CD4-positive, alpha-beta T cell treated with Interleukin-4 for 4 hours (primary cell): ENCODE measurements at places on chromosomes 5 and 9.

GRCh38 chr5:179795863-179796833 lies 2.4 kb downstream of the LTC4S start:
- peak; percentile 59 for DNase-seq

- no peak for DNase-seq
These were observed 1068.3 kb upstream of the EDIL3 start for GRCh38 chr5:85453026-85453349.

GRCh38 chr5:86118542-86118941 lies 499.2 kb upstream of the COX7C start:
- DNase-seq = no peak

DNA sequence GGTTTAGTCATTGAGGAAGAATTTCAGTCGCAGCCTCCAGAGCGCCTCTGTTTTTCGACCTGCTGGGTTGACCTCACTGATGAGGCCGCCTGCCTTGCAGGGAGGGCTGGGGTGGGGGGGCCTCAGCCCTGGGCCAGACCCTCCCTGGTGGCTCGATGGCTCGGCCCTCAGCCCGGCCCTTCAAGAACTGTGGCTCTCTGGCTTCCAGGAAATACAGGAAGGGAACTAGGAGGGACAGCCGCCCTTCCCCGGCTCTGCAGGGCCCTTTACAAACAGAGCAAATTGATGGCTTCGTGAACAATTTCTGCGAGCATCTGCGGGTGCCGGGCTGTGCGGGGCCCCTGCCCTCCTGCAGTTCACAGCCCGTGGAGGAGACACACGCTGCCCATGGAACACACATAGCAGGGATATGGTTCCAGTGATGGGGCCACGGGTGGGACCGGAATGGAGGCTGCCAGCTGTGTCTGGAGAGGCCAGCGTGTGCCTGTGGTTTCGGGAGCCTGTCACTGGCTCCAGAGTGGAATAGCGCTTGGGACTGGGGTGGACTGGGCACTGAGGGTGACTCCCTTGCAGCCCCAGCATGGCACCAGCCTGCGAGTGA lies 39.6 kb downstream of the COL5A1 start:
- DNase-seq = no peak

DNA sequence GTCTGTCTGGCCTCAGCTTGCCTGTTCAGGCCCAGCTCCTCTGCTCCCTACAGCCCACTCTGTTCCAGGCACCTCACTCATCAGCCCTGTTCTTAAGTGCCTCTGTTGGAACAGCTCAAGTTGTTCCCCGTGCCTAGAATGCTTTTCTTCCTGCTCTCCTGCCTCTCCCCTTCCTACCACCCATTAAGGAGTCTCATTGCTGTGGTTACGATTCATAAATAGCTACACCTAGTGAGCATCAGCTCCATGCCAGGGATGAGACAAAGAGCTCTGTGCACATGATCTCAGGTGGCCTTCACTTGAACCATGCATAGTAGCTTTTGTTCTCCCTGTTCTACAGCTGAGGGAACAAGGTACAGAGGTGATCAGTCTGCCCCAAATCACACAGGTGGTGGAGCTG lies 54.3 kb downstream of the PSD2 start:
- no peak for DNase-seq

DNA sequence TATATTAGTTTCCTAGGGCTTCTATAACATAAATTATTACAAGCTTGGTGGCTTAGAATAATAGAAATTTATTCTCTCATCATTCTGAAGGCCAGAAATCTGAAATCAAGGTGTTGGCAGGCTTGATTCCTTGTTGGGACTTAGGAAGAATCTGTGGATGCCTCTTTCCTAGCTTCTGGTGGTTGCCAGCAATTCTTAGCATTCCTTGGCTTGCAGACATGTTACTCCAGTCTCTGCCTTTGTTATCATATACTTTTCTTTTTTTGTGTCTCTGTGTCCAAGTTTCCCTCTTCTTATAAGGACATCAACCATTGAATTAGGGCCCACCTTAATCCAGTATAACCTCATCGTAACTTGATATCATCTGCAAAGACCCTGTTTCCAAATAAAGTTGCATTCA lies 31.4 kb downstream of the CTNNA1 start:
- DNase-seq = no peak

DNA sequence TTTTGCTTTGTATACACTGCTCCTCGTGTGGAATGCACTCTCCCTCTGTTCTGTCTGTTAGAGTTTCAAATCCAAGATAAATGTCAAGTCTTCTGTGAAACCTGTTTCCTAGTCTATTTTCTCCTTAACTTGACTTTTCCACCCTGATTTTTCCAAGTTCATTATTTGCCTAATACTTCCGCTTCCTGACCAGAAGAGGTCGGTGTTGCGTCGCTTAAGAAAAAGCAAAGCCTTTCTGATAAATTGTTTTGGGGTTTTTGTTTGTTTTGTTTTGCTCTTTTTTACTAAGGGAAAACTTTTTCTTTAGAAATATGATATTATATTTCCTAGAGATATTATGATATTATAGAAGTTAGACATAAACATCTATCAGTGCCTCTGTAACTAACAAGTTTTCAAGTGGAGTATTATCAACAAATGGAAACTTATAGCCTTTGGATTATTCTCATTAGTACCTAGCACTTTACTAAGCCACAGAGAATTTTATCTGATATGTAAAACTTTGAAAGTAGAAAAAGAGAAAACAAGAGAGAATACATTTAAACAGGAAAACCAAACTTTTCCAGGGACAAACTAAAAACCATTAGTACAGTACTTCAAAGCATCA lies 55.8 kb downstream of the PHAX start:
- peak; percentile 46 for DNase-seq

DNA sequence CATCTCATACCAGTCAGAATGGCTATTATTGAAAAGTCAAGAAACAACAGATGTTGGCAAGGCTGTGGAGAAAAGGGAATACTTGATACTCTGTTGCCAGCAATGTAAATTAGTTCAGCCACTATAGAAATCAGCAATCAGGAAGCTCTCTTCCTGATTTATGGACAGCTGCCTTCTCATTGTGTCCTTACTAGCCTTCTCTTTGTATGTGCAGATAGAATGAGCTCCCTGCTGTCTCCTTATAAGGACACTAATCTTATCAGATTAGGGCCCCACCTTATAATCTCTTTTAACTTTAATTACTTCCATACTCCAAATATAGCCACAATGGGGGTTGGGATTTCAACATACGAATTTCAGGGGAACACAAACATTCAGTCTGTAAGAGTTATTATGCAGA lies 38.0 kb downstream of the KCNV2 start:
- DNase-seq = no peak

- no peak for DNase-seq
These were observed 807.9 kb upstream of the ZNF608 start for GRCh38 chr5:125554355-125554754.

GRCh38 chr9:31615966-31616365 lies 768.5 kb upstream of the ACO1 start:
- DNase-seq = no peak

GRCh38 chr9:126164796-126165525 lies 161.7 kb upstream of the MVB12B start:
- no peak for DNase-seq

- DNase-seq = peak; percentile 85
These were observed at the start of gene RALGDS for GRCh38 chr9:133121198-133121914. RALGDS (minus strand) TSS chr9:133121240; CDS start chr9:133121154, 86 bp downstream.

- DNase-seq = no peak
These were observed 196.8 kb upstream of the TRIM32 start for GRCh38 chr9:116490321-116490720.

- DNase-seq = no peak
These were observed 31.4 kb downstream of the SLC12A7 start for GRCh38 chr5:1080432-1080831.

DNA sequence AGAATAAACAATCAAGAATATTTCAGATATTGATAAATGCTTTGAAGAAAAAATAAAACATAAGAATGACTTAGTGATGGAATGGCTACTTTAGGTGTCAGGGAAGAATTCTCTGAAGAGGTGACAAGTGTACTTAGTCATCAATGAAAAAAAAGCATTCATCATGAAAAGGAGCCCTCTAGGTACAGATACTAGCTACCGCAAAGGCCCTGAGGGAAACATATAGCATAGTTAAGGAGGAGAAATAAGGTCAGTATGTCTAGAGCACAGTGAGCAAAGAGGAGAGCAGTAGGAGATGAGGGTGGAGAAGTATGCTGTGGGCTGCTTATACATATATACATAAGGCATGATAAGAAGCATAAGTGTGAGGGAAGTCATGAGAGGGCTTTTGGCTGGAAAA lies 41.8 kb downstream of the CSF2 start:
- DNase-seq = no peak

- no peak for DNase-seq
These were observed 50.3 kb upstream of the TMC1 start for GRCh38 chr9:72471096-72471495.
